ENCODE measurements at places on chromosomes 16 and 17.
A peak's percentile ranks its signal among the peaks of the same experiment; 100 is the strongest.

GRCh38 chr17:7317161-7317803 lies 2.1 kb upstream of the GPS2 start:
- no peak for DNase-seq

GRCh38 chr16:86389566-86390328 lies 120.6 kb upstream of the FOXF1 start:
- no peak for DNase-seq

DNA sequence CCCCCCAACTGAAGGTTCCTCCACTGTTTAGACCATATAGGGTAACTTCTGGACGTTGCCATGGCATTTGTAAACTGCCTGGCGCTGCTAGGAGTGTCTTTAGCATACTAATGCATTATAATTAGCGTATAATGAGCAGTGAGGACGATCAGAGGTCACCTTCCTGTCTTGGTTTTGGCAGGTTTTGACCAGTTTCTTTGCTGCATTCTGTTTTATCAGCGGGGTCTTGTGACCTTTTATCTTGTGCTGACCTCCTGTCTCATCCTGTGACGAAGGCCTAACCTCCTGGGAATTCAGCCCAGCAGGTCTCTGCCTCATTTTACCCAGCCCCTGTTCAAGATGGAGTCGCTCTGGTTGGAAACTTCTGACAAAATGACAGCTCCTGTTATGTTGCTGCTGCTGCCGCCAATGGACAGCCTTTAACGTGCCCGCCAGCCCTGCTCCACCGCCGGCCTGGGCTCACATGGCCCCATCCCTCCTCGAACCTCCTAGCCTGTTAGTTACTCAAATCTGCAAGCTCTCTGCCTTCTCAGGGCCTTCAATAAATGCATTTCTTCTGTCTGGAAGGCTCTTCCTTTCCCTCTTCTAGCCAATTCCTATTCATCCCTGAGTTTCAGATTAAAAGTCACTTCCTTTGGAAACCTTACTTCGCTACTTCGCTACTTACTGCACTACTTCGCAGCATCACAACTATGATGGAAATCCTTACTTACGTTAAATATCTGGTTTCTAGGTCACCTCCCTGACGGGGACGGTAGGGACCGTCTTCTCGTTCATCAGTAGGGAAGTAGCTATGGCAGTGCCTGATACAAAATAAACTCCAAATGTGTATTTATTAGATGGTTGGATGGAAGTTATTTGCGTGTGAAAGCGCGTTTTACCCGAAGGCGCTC lies 640 bp upstream of the NAGLU start:
- peak; percentile 69 for DNase-seq

DNA sequence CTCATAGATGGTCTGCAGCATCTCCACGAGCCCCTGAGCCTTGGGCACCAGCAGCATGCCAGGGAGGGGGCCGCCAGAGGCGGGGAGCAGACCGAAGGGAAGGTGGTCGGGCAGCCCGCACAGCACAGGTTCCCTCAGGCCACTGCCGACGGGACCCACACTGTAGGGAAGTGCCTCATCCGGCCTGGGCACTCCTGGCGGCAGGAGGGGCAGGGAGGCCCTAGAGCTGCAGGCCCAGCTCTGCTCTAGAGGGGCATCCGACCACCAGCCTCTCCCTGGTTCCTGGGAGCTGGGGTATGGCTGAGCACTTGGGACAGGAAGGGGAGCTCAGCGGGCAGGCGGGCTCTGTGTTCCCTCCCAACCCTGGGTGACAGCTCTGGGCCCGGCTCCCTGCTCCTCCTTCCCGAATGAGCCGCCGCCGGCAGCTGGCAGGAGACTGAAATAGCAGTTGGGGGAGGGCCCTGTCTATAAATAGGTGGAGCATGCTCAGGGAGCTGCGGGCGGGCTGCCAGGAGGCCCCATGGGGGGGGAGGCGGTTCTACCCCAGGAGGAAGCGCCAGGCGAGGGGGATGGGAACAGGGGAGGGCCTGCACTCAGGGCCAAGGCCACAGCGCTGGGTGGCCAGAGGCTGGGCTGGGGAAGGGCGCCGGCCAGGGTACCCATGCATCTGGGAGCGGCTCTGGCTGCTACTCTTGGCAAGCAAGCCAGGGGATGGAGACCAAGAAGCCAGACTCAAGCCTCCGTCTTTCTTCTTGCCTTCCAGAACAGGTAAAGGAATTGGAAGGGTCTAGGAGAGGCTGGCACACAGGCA lies 12.4 kb downstream of the HDAC5 start:
- peak; percentile 96 for DNase-seq

DNA sequence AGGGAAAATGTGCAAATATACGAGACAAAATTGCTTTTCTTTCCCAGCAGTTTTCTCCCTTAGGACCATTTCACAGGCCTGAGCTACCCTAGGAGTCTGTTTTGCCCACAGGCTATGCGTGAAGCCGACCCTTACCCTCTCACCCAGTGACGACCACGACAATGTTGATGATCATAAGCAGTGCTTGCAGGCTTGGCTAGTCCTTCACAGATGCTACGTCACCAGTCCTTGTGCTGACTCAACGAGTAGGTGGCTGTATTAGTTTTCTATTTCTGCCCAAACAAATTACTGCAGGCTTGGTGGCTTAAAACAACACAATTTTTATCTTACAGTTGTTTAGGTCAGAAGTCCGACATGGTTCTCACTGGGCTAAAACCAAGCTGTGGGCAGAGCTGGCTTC lies 574.6 kb upstream of the HSBP1 start:
- DNase-seq = no peak

DNA sequence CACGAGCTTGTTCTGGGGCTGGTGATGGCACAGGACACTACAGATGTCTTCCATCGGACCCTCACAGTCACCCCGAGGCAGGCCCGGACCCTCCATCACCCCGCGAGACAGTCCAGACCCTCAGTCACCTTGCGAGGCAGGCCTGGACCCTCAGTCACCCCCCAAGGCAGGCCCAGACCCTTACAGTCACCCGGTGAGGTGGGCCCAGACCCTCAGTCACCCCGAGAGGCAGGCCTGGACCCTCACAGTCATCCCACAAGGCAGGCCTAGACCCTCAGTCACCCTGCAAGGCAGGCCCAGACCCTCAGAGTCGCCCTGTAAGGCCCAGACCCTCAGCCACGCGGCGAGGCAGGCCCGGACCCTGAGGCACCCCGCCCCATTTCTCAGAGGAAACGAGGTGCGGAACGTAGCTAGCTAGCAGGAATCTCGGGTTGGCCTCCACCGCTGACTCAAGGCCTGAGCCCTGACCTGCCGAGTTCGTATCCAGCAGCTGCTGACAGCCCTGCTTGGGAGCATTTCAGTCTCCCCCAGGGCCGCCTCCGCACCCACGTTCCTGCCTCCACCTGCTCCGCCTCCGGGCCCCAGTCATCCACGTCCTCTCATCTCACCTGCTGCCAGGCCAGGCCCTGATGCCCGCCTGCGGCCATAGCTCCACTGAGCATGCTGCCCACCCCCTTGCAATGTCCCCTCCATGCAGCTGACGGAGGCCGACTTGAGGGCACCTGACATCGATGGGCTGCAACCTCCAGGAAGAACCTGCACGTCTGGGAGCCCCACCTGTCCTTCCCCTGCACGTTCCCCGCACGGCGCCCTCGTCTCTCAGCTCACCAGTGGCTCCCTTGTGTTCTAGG lies 28.7 kb downstream of the RPH3AL start:
- no peak for DNase-seq

- no peak for DNase-seq
These were observed 113.1 kb downstream of the SHISA9 start for GRCh38 chr16:13014476-13014875.

DNA sequence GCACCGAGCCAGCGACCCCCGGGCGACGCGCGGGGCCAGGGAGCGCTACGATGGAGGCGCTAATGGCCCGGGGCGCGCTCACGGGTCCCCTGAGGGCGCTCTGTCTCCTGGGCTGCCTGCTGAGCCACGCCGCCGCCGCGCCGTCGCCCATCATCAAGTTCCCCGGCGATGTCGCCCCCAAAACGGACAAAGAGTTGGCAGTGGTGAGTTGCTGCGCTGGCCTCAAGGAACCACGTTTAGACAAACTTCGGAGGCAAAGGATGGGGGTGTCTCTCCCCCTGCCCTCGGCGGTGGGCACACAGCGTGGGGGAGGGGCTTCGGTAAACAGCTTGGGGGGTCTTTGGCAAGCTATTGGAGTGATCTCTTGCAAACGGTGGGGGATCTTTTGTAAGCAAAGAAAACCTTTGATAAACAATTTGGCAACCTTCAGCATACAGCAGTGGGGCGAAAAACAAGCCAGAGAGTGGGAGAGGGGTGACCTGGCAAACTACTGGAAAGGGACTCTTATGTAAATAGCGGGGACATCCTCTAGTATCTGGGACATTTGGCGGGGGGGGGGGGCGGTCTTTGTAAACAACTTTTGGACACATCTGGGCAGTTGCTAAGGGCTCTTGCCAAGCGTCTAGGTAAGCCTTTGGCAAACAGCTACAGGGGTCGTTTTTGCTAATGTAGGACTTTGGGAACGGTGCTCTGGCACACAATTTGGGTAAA lies 587 bp downstream of the MMP2 start:
- no peak for DNase-seq

- no peak for DNase-seq
These were observed 3.5 kb upstream of the ACSM3 start for GRCh38 chr16:20760346-20760745.

GRCh38 chr17:72359811-72360210 lies 239.0 kb downstream of the SOX9 start:
- no peak for DNase-seq

GRCh38 chr16:83215406-83216001 lies 588.7 kb downstream of the CDH13 start:
- peak; percentile 49 for DNase-seq

GRCh38 chr16:50169555-50170096 lies 16.5 kb downstream of the TENT4B start:
- no peak for DNase-seq

DNA sequence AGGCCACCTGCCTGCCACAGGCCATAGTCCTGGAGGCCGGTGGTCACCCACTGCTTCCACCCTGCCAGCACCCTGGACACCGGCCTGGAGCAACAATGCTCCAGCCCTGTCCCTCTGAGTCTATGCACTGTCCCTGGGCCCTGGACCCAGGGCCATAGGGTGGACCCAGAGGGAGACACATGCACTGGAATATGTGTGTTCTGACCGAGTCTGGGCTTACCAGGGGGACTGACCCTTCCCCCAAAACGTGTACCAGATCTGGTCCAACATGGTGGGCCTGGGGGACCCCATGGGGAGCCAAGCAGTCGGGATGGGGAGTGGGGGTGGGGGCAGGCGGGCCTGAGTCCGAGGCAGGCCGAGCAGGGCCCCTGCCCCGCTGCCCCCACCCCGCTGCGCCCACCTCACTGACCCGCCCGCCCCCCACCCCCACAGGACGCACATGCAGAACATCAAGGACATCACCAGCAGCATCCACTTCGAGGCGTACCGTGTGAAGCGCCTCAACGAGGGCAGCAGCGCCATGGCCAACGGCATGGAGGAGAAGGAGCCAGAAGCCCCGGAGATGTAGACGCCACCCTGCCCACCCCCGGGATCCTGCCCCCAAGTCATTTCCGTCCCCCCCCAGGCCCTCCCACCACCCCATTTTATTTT lies 357.4 kb downstream of the SEC14L1 start:
- DNase-seq = no peak

GRCh38 chr16:74322301-74322710 lies 25.7 kb downstream of the PSMD7 start:
- DNase-seq = no peak

GRCh38 chr17:27631411-27631760 lies 398 bp downstream of the LGALS9 start:
- peak; percentile 40 for DNase-seq

DNA sequence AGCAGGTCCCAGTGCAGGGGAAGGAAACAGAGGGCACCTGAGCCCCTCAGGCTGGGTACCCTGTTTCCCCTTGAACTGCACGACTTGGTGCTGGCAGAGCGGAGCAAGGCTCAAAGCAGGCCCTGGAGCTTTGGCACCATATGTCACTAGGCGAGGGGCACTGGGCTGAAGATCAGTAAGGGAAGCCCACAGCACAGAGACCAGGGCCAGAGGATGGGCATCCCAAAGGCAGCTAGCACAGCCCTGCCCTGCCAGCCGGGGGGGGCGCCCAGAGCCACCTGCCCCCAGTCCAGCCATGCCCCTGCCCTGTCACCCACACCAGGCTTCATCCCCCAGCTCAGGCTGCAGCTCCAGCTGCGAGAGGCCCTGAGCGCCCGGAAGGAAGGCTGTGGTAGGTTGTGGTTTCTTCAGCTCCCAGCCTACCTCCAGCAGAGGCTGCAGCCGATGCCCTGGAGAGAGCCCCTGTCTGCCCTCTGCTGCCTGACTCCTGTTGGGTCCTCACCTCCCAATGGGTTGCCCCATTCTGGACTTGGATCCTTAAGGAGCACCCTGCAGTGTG lies 10.9 kb downstream of the NHERF1 start:
- peak; percentile 94 for DNase-seq

DNA sequence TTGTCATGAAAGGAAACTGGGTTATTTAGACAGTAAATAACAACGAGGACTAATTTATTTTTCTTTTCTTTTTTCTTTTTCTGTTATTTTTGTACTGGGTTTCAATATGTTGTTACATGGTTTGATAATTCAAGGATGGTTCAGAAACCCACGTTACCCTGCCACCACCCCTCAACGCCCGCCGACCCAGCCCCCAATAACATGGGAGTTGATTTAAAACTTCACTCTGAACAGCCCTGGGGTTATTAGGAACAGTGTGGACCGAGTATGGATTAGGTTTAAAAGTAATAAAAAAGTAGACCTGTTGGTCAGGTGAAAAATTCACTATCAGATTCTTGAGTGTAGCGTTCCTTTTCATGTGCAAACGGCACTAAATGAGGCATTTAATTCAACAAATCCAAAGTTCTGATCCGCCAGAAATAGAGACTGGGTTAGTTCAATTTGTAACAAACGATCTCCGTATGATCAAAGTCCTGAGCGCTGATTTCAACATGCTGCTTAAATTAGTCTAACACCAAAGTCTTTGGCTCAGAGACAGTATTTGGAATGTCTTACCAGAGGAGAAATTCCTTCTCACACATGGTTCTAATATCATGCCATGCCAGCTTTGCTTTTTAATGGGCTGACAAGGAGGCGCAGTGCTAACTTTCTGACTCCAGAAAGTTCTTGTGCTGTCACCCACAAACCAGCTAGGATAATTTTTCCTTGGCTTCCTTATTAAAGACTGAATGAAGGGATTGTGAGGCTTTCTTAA lies 173.1 kb upstream of the IRX3 start:
- DNase-seq = no peak

- DNase-seq = no peak
These were observed 4.8 kb downstream of the DNASE1 start for GRCh38 chr16:3659251-3659650.

DNA sequence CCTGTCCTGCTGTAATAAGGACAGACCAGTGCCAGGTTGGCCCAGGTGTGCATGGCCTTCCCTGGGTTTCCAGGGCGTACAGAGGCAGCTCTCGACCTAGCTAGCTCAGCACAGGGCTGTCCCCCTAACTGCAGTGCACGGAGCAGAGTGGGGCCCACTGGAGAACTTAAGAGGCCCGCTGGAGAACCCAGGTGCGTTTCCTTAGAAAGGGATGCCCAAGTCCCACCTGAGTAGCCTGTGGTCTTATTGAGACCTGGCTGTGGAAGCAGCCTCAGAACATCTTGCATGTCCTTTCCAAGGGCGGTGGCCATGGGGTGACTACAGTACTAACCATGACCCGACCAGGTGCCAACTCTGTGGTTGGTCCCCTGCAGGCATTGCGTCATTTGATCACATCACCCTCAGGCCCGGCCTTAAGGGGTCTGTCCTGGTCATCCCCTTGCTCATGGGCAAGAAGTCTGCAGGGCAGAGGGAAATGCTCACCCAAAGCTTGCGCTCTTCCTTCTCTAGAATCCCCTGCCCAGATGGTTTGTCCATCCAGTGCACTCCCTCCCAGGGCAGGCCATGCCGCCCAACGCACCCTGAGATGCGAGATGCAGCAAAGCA lies 3.3 kb upstream of the CCNF start:
- DNase-seq = no peak

All from Kasumi-1 (cell line).